ENCODE measurements at places on chromosomes 16 and 17.

DNA sequence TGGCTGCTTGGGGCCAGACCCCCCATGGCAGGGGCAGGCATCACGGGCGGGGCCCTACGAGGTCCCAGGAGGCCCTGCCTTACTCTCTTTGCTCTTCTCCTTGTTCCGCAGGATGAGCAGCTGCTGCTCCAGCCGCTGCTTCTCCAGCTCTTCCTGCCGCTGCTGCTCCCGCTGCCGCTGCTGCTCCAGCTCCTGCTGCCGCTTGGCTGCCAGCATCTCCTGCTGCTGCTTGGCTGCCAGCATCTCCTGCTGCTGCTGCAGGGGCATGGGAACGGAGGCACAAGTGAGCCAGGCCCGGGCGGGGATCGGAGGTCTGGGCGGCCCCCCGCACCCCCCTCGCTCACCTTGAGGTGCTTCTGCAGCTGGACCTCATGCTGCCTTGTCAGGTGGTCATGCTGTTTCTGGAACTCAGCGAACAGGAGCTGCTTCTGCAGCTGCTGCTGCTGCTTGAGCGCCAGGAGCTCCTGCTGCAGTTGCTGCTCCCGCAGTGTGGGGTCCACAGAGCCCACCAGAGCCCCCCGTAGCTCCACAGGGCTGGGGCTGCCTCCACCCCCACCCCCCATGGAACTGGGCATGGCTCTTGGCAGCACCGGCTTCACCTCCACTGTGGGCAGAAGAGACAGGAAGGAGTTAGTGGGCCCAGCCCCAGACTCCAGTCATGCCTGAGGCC, 22.8 kb downstream of the G6PC3 start:
- DNase-seq = no peak

- no peak for DNase-seq
These were observed 1.2 kb upstream of the ZMYND15 start for GRCh38 chr17:4738136-4739121.

- no peak for DNase-seq
These were observed 4.5 kb upstream of the ZC3H7A start for GRCh38 chr16:11801481-11802021.

- no peak for DNase-seq
These were observed 13.6 kb downstream of the SMG6 start for GRCh38 chr17:2289878-2290478.

GRCh38 chr17:42937712-42938596, 26.3 kb downstream of the AARSD1 start:
- no peak for DNase-seq

GRCh38 chr17:1829216-1829591, 498 bp downstream of the SMYD4 start:
- DNase-seq = no peak

DNA sequence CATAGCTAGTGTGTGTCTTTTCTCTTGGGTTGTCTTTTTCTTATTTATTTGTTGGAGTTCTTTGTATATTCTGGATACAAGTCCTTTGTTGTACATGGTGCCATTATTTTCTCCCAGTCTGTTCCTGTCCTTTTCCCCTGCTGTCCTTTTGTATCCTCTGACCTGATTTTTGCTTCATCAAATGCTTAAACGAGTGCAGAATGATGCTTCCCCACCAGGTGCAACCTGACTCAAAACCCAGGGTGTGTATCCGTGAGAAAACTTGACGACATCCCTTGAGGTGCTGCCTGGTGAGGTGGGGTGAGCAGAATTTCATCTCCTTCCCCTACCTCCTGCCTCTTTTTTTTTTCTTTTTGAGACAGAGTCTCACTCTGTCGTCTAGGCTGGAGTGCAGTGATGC, 88.6 kb downstream of the NTN1 start:
- no peak for DNase-seq

DNA sequence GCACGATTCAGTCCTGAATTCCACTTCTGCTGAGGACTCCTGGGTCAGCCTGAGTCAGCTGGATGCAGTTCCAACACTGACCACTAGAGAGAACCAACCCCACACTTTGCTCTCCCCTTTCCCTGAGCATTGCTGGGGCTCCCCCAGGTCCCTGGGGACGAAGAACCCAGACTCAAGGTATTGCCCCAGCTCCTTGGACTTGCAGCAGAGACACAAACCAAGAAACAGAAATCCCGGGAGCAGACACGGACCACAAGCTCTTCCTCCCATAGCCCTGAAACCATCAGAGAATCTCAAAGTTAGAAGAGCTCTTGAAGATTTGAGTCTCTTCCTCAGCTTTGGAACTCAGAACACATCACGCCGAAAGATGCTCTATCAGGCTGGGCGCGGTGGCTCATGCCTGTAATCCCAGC, 678 bp upstream of the GH1 start:
- DNase-seq = no peak

DNA sequence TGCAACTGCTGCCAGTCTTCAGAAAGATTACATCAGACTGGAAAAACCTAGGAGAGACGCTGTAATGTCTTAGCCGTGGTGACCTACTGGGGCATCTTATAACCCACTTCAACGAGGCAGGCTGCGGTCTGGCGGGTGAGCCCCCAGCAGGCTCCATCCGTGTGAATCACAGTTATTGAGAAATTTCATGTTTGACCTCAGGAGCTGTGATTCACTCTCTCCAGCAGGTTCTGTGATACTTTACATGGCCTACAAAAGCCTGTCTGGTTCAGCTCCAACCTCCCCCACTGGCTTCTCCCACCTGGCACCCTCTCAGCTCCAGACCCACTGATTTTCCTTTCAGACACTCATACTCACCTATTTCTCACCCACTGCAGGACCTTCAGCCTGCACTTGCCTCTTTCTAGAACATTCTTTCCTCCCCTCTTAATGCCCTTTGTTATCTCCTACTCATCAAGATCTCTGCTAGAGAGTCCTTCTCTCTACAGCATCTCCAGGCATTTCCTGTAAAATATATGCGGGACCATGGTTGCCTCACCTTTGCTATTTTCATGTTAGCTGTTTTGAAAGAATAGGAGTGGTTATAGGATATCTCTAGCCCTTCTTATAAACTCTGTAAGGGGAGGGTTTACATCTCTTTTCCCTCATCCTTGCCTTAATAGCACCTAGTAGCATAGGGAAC, 227.9 kb downstream of the MAF start:
- DNase-seq = no peak

DNA sequence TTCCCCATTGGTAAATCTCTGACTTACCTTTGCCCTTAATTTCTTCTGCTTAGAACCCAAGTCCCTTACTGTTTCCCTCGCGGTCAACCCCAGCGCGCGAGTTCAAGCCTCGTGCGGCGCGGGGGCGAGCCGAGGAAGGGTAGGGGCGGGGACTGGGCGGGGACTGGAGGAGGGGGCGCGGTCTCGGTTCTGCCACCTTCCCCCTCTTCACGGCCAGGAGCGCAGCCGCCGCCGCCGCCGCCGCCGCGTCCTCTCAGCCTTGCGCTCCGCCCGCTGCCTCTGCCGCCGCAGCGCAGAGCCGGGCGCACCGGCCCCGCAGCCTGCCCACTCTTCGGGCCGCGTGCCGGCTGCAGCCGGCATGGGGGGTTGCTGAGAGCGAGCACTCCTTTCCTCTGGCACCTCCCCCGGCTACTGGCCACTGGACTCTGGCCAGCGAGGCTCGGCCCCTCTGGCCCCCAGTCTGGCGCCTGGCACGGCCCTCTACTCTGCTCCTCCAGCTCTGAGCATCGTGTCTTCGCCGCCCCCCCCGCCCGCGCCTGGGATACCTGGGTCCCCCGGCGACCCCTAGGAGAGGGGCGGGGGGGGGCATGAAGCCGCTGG, at the start of gene RAPGEFL1:
RAPGEFL1 (plus strand) TSS at position 196 of the 600 bp plus-strand sequence; CDS start at position 588, 392 bp downstream.
- no peak for DNase-seq

- no peak for DNase-seq
These were observed 3.6 kb downstream of the CES5A start for GRCh38 chr16:55871411-55872038.

DNA sequence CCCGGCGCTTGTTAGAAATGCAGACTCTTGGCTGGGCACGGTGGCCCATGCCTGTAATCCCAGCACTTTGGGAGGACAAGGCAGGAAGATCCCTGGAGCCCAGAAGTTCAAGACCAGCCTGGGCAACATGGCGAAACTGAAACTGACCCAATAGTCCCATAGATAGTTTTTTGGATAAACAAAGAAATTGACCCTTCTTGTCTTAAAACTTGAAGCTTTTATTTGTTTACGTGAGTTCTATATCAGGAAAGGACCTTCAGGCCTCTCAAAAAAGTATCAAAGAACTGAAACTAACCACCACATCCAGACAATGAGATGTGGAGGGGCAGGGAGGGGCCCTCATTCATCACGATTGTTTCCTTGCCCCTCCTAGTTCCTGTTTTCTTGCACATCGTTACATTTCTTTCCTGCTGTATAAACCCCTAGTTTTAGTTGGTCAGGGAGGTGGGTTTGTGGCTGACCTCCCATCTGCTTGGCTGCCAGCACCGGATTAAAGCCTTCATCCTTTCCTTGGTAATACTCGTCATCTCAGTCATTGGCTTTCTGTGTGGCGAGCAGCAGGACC, 29.9 kb upstream of the PRM1 start:
- no peak for DNase-seq

- DNase-seq = no peak
These were observed 106.2 kb upstream of the ZNF469 start for GRCh38 chr16:88276591-88276990.

- DNase-seq = no peak
These were observed 46.0 kb upstream of the CLEC18A start for GRCh38 chr16:69905171-69905555.

- DNase-seq = no peak
These were observed 112.1 kb downstream of the ADAMTS18 start for GRCh38 chr16:77322757-77323156.
